ENCODE measurements at places on chromosomes 12 and 14.

DNA sequence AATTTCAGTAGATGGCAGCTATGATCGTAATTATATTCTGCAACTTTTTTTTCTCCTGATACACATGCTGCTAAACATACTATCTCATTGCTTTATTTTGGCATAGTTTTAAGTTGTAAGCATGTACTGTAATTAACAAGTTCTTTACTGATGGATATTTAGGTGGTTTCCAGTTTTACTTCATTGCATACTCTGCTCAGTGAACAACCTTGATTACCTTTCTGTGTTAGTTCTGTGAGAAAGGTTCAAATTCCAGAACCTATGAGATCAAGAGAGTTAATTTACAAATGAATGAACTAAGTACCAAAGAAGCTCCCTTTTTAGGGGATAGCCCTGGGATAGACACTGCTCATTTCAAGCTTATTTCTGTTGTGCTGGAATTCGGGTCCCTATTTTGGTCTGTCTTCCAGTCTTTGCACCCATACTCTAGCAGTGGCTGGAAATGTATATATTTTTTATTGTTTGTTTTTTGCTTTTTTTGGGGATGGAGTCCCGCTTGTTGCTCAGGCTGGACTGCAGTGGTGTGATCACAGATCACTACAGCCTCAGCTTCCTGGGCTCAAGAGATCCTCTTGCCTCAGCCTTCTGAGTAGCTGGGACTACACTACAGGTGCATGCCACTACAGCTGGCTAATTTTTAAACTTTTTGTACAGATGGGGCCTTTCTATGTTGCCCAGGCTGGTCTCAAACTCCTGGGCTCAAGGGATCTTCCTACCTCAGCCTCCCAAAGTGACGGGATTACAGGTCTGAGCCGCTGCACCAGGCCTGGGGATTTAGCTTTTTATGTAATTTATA is 10.6 kb downstream of the PAPOLA start:
- peaks cover 61% of the 10 kb centered on the region for H3K4me1 ChIP-seq
- H3K36me3 ChIP-seq, result no peaks in the 10 kb centered on the region
- H3K27me3 ChIP-seq, result no peaks in the 10 kb centered on the region
- DNase-seq, result no peak
- H3K4me3 ChIP-seq, result no peak overlapping the region

GRCh38 chr12:56029166-56029519 is 8.3 kb downstream of the IKZF4 start:
- peaks cover 67% of the 10 kb centered on the region for H3K36me3 ChIP-seq
- H3K27me3 ChIP-seq, result no peaks in the 10 kb centered on the region
- no peak overlapping the region for H3K4me3 ChIP-seq
- DNase-seq, result no peak
- H3K27ac ChIP-seq, result peak overlapping the region; percentile 66
- H3K4me1 ChIP-seq, result peaks cover 52% of the 10 kb centered on the region

- no peak overlapping the region for H3K27ac ChIP-seq
- H3K4me1 ChIP-seq, result peaks cover 38% of the 10 kb centered on the region
- H3K36me3 ChIP-seq, result no peaks in the 10 kb centered on the region
- H3K27me3 ChIP-seq, result peaks cover 4% of the 10 kb centered on the region
- no peak overlapping the region for H3K4me3 ChIP-seq
These were observed 3.8 kb downstream of the RAPGEF3 start for GRCh38 chr12:47754881-47755280.

GRCh38 chr12:112595410-112595809 is 176.7 kb downstream of the PTPN11 start:
- peaks cover 17% of the 10 kb centered on the region for H3K27me3 ChIP-seq
- no peak for DNase-seq
- H3K4me1 ChIP-seq, result no peaks in the 10 kb centered on the region
- no peaks in the 10 kb centered on the region for H3K36me3 ChIP-seq
- no peak overlapping the region for H3K27ac ChIP-seq
- H3K4me3 ChIP-seq, result no peak overlapping the region

GRCh38 chr12:25293653-25294052 is 42.9 kb upstream of the KRAS start:
- no peak for DNase-seq
- no peak overlapping the region for H3K4me3 ChIP-seq
- H3K4me1 ChIP-seq, result peaks cover 10% of the 10 kb centered on the region
- no peaks in the 10 kb centered on the region for H3K36me3 ChIP-seq

DNA sequence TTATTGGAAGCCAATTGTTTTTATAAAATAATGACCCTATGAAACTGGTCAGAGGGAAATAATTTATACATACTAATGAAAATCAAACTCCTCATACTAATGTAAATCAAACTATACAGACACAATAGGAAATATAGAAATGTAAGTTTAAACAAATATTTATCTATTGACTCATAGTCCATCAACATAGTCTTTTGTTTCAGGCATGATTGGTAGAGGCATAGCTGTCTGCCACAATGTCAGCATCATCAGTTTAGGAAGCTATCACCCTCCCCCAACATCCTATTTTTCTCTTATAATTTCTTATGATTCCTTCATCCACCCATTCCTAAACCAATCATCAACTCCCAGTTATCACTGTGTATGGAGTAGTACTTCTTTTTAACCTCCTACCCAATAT is 117.7 kb downstream of the SLC38A6 start:
- H3K36me3 ChIP-seq, result no peaks in the 10 kb centered on the region
- peaks cover 11% of the 10 kb centered on the region for H3K4me1 ChIP-seq
- DNase-seq, result no peak
- H3K4me3 ChIP-seq, result no peak overlapping the region

DNA sequence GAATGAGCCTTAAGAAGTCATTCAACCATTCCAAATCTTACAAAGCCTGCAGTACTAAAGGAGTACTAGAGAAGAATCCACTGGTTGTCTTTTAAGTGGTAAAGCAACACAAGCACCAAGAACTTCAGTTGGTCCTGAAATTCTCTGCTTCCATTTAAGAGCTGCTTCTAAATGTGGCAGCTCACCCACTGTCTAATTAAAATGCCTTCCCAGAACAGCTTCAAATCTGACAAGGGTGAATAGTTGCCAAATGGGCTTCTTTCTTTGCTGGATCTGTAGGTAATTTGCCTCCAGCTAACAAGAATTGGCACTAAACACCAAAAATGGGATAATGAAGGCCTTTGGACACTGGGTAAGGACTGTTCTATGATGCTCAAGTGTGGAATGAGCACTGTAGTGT is 72.2 kb upstream of the NAP1L1 start:
- H3K4me1 ChIP-seq, result peaks cover 16% of the 10 kb centered on the region
- H3K4me3 ChIP-seq, result no peak overlapping the region
- H3K36me3 ChIP-seq, result no peaks in the 10 kb centered on the region
- no peak for DNase-seq
- H3K27me3 ChIP-seq, result no peaks in the 10 kb centered on the region

GRCh38 chr14:35993684-35993960 is 167.5 kb downstream of the BRMS1L start:
- H3K27me3 ChIP-seq, result peaks cover 9% of the 10 kb centered on the region
- H3K4me3 ChIP-seq, result no peak overlapping the region
- H3K27ac ChIP-seq, result no peak overlapping the region
- H3K36me3 ChIP-seq, result no peaks in the 10 kb centered on the region
- no peaks in the 10 kb centered on the region for H3K4me1 ChIP-seq

GRCh38 chr12:96897421-96897820 is 9.6 kb upstream of the NEDD1 start:
- H3K27ac ChIP-seq, result no peak overlapping the region
- H3K27me3 ChIP-seq, result no peaks in the 10 kb centered on the region
- no peak for DNase-seq
- H3K4me3 ChIP-seq, result no peak overlapping the region
- no peaks in the 10 kb centered on the region for H3K4me1 ChIP-seq
- H3K36me3 ChIP-seq, result no peaks in the 10 kb centered on the region

GRCh38 chr14:55382483-55382882 is 29.1 kb downstream of the ATG14 start:
- H3K4me3 ChIP-seq, result no peak overlapping the region
- H3K4me1 ChIP-seq, result peaks cover 12% of the 10 kb centered on the region
- no peaks in the 10 kb centered on the region for H3K27me3 ChIP-seq
- no peak for DNase-seq
- peaks cover 18% of the 10 kb centered on the region for H3K36me3 ChIP-seq
- H3K27ac ChIP-seq, result no peak overlapping the region

DNA sequence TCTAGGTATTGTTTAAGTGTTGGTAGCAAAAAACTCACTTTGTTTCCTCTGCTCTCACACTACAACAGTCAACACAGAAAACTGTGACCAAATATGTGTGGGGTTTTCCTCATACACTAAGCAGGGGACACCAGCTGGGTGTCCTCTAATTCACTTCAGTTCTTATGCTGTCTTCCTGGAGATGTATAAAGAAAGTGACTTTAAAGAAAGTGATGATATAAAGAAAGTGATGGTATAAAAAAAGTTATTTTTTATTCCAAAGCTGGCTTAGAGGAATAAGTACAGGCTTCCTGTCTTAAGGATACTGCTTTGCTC is 31.4 kb downstream of the TDP1 start:
- H3K4me3 ChIP-seq, result no peak overlapping the region
- no peaks in the 10 kb centered on the region for H3K27me3 ChIP-seq
- H3K36me3 ChIP-seq, result peaks cover 60% of the 10 kb centered on the region

DNA sequence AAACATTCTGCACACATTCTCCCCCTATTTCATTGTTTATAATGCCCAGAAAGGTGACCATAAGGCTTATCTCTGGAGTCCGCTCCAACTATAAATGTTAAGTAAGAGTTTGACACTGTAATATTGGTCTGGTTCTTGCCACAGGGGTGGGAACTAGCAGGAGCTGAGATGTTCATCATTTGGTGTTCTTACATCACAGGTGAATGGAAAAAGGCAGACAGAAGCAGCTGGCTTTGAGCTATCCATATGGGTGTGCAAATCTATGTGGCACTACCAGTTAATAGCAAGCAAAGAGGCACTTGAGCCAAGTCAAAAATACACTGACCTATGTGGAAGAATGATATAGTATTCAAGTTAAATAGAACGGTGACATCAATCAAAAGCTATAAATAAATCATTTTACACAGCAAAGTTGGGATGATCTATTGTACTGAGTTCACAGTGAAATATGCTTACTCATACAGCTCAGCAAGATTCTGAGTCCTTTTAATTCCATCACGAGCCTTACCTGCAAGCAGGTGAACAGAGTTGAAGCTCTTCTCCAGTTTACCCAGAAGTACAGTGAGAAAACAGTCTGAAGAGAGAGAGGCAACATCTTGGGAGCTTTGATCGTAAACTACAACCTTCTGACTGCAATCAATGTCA is 43.2 kb downstream of the DUSP16 start:
- peaks cover 3% of the 10 kb centered on the region for H3K4me1 ChIP-seq
- peaks cover 23% of the 10 kb centered on the region for H3K36me3 ChIP-seq
- DNase-seq, result no peak
- no peak overlapping the region for H3K27ac ChIP-seq

GRCh38 chr12:124396544-124397398 is 101.9 kb downstream of the RFLNA start:
- no peaks in the 10 kb centered on the region for H3K27me3 ChIP-seq
- H3K4me1 ChIP-seq, result peaks cover 8% of the 10 kb centered on the region
- DNase-seq, result no peak
- no peak overlapping the region for H3K27ac ChIP-seq

Measured in activated CD8-positive, alpha-beta T cell treated with anti-CD3 and anti-CD28 coated beads, Interleukin-2, amount 10 ng/mL, durations not matched to agents 7 days and 5 days (primary cell).